ENCODE measurements at places on chromosomes 5 and 9.
A peak's percentile ranks its signal among the peaks of the same experiment; 100 is the strongest.

DNA sequence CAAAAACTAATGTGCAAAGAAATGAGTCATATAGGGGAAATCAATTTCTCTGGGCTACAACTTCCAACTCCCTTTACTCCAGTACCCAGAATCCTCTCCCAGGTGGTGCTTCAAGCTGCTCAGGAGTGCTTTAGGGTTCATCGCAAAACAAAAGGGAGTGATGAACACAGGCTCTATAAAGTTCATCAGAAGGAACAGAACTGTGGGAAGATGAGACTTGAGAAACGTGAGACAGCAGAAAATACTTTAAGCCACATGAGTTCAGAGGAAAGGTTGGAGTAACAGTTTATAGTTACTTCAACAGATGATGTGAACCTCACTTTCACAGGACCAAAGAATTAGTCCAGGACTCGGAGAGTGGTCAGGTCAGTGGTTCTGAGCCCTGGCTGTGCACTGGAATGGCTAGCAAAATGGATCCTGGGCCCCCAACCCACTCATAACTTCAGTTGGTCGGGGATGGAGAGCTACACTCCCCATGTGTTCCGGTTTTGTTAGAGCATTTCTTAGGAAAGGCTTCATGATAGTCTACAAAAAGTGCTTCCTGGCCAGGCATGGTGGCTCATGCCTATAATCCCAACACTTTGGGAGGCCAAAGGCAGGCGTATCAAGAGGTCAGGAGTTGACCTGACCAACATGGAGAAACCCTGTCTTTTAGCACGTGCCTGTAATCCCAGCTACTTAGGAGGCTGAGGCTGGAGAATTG is 4.3 kb downstream of the RPL12 start:
- no peak for DNase-seq

DNA sequence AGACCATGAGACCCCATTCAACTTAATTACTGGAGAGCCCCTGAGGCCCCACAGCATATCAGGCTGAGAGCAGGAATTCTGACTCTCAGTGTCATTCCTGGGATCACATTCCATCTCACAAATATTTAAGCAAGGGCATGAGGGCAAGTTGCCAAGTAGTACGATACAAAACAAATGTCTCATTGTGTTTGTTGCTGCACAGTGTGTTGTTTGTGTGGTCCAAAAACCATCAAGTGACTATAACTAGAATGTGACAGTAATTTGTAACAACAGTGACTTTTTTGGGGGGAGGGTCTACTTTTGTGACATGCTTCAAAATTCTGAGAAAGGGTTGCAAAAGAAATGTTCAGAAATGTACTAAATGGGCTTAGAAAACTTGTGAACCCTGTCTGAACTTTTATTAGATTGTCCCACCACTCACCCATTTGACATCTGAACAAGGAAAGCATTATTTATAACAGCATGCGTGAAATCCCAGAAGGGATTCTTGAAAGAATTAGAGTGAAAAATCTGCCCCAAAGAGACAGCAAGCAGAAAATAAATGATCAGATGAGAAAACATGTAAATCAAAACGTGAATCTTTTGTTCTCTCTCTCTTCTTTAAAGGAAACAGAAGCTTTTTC is 347.0 kb downstream of the NTRK2 start:
- no peak for DNase-seq

DNA sequence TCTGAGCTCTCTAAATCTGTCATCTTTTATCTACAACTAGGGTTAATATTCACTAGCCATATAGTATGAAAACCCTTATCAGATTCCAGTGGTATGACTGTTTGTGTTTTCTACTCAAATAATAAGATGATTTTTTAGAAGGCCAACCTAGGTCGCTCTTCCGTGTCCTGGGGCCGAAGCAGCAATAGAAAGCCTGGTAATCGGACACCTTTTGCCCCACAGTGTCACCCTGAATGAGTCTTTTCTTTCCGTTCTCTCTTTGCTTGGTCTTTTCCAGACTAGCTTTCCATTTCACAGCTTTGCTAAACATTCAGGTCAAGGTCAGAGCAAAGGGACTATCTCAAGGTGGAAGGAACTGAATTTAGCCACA is 243.3 kb upstream of the ANKRD55 start:
- DNase-seq, result no peak

DNA sequence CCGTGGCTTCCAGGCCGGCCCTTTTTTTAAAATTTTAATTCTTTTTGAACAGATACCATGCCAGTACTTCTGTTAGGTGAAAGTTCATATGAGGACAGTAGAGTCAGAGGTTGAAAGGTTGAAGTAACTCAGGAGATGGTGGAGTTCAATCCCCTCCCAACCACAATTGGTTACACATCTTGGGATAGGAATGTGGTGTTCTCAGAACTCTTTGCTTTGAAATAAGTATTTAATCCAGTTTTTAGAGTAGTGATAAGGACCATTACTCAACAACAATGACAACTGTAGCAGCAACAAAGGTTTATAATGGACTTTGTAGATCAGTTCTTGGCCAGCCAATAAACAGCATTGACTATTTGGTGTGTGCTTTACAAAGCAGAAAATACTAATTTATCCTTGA is 116.0 kb downstream of the ARHGAP26 start:
- DNase-seq, result no peak

GRCh38 chr9:22452415-22453010 is 5.9 kb downstream of the DMRTA1 start:
- peak; percentile 31 for DNase-seq

GRCh38 chr5:96626956-96627355 is 35.2 kb upstream of the CAST start:
- no peak for DNase-seq

- no peak for DNase-seq
Observed at GRCh38 chr5:28397502-28397941, 1359.1 kb upstream of the CDH9 start.

- DNase-seq, result no peak
Observed at GRCh38 chr5:21820527-21820926, 1032.6 kb downstream of the CDH12 start.

GRCh38 chr5:58431832-58432231 is 28.1 kb downstream of the PLK2 start:
- no peak for DNase-seq

GRCh38 chr9:35609001-35609819 is 4.1 kb downstream of the TESK1 start:
- no peak for DNase-seq

- no peak for DNase-seq
Observed at GRCh38 chr9:111330124-111330523, at the start of gene OR2K2. TSS of gene OR2K2 (minus strand) at chr9:111330224. CDS start at chr9:111328433, 1,791 bp downstream.

DNA sequence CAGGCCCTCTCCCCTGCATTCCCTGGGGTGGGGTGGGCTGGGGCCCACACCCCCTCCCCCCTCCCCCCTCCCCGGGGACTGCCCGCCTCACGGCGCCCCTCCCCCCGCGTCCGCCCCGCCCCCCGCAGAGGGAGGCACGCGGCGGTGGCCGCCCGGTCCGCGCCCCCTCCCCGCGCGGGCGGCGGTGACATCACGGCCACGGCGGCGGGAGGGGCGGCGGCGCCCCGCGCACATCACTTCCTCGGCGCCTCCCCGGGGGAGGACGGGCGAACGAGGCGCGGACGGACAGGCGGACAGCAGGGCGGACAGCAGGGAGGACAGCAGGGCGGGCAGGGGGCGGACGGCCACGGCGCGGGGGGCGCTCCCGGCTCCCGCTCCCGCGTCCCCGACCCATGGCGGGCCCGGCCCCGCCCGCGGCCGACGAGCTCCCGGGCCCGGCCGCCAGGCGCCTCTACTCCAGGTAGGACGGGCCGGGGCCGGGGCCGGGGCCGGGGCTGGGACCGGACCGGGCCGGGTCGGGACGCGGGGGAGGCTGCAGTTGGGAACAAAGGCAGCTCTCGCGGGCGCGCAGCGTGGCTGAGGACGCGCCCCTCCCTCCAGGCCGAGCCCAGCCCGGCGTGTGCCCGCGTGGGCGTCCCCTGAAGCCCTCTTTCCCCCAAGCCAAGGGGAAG is at the start of gene GPSM1:
Gene GPSM1 (plus strand): TSS at position 236 of the 671 bp plus-strand sequence. CDS start 157 bp downstream, at position 393.
- peak; percentile 60 for DNase-seq

GRCh38 chr5:157539503-157540022 is 36.0 kb downstream of the ADAM19 start:
- DNase-seq, result no peak

GRCh38 chr9:93129691-93130500 is 4.2 kb downstream of the NINJ1 start:
- no peak for DNase-seq

DNA sequence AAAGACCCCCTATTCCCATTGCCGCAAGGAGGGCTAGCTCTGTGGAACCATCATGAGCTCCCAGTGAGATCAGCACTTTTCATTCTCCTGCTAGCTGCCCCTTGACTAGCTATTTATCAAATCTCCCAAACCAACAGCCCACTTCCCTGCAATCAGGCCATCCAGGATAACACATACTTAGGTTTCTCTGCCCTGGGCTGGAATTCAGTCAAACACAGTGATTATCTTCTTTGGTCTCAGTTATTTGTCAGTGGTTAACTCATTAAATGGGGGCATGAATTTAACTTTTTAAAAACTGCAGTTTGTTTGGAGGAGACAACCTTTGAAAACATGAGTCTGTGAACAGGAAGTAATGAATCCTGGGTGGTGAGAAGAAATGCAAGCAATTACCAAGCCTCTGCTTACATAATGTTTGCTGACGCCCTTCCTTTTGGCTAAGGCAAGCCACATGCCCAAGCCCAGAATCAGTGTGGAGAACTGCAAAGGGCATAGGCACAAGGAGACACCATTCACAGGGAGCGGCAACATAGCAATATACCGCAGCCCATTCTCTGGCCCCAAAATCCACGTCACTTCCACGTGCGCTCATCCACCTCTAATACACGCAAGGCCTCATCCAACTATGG is 275.0 kb downstream of the DRD1 start:
- DNase-seq, result no peak

DNA sequence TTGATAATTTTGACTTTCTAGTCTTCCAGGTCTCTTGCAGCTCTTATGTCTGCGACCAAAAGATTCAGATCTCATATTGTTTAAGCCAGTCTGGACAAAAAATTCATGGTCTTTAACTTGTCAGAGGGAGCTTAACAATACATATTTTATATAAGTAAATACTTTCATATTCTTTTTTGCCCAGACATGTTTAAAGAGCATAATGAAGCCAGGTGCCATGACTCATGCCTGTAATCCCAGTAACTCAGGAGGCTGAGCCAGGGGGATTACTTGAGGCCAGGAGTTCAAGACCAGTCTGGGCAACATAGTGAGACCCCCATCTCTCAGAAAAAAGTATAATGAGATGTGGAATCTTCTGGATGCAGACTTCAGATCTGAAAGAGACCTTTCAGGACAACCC is 69.8 kb downstream of the JMY start:
- no peak for DNase-seq

- DNase-seq, result no peak
Observed at GRCh38 chr5:37839407-37840052, at the start of gene GDNF. TSS of gene GDNF (minus strand) at chr5:37840041. CDS start at chr5:37834796, 5,245 bp downstream.

DNA sequence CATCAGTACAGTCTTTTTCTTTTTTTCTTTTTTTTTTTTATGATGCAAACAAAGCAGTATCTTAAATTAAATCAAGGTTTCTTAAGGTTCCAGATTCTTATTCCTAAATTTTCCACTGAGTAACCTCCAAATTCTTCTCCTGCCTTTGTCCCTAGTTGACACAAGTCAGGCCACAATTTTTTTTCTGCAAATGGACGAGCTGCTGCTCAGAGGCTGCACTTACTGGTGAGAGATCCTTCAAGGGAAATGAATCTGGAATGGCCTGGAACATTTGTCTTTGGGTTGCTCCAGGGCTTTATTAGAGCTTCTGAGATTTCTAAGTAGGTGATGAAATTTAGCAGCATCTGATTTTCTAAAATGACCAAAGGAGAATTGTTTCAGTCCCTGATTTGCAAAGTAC is 39.3 kb downstream of the PIK3R1 start:
- no peak for DNase-seq

GRCh38 chr5:134874831-134875655 is 872 bp downstream of the TXNDC15 start:
- DNase-seq, result peak; percentile 31

- no peak for DNase-seq
Observed at GRCh38 chr9:137194388-137194787, 5.9 kb downstream of the SSNA1 start.

DNA sequence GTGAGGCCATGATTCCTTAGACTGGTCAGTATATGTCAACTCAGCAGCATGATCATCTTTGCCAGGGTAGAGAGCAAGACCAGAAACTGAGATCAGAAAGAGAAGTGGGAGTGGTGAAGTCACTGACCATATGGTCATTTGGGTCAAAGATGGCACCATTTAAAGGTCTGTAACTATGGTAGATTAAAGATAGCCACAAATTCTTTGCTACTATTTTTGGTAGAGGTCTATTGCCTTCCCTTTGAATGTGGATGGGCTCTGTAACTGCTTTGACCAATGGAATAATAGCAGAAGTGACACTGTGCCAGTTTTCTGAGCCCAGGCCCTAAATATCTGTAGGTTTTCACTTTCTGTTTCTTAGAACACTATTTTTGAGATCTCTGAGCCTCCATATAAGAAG is 117.6 kb downstream of the PCSK1 start:
- no peak for DNase-seq

DNA sequence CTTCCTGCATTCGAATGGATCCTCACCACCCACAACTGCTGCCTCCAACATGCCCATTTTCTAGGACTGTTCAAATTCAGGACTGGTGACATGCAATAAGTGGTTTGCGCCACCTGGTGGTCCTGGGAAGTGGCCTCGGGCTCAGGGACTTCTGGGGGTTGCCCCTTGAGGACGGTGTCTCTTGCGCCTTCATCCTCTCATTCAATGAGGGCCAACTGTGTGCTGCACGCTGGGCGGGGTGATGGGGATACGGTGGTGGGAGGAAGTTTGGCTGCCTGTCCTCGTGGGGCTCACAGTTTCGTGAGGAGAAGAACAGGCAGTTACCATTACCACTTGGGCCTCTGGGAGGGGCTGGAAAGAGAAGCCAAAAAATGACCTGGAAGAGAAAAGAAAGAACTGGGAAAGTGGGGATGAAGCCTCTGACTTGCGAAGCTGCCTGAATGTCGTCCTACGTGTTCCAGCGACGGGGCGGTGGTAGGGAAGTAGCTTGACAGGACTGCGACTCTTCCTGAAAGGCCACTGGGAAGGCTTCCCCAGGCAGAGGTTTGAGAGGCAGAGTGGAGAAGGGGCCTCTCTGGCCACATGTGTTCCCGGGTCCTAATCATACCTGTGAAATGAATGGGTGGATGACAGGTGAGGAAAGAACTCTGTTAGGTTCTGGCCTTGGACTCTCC is 49.0 kb downstream of the PSD2 start:
- DNase-seq, result peak; percentile 66

DNA sequence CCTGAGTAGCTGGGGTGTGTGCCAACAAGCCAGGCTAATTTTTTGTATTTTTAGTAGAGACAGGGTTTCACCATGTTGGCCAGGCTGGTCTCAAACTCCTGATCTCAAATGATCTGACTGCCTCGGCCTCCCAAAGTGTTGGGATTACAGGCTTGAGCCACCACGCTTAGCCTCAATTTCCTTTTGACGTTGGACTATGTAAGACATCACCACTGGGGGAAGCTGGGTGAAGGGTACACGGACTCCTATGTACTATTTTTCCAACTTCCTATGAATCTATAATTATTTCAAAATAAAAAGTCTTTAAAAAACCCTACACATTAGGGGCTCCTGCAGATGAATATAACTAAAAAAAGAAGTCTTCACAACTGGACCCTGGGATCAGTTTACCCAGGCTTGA is 44.0 kb downstream of the NKX2-5 start:
- no peak for DNase-seq
